ENCODE measurements at places on chromosomes 1 and 21.
A peak's percentile ranks its signal among the peaks of the same experiment; 100 is the strongest.

DNA sequence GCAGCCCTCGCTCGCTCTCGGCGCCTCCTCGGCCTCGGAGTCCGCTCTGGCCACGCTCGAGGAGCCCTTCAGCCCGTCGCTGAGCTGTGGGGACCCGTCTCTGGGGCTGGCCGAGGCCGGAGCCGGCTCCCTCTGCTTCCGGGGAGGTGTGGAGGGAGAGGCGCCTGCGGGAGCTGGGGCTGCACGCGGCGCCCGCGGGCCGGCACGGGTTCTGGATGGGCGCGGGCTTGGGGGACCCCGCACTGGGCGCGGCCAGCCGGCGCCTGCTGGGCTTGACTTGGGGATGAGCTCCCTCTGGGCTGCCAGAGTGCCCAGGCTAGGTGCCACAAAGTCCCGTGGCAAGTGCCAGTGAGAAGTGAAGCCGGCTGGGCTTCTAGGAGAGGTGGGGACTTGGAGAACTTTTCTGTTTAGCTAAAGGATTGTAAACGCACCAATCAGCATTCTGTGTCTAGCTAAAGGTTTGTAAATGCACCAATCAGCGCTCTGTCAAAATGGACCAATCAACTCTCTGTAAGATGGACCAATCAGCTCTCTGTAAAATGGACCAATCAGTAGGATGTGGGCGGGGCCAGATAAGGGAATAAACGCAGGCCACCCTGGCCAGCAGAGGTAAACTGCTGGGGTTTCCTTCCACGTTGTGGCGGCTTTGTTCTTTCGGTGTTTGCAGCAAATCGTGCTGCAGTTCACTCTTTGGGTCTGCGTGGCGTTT, 20.2 kb downstream of the EXOC8 start:
- H3K4me1 ChIP-seq: no peaks in the 10 kb centered on the region
- H3K4me3 ChIP-seq: no peak overlapping the region
- no peaks in the 10 kb centered on the region for H3K27me3 ChIP-seq
- H3K36me3 ChIP-seq: no peaks in the 10 kb centered on the region
- no peak overlapping the region for H3K27ac ChIP-seq

GRCh38 chr21:15653710-15654109, 76.1 kb upstream of the USP25 start:
- H3K27ac ChIP-seq: no peak overlapping the region
- H3K4me3 ChIP-seq: no peak overlapping the region
- no peak for DNase-seq
- no peaks in the 10 kb centered on the region for H3K36me3 ChIP-seq
- H3K4me1 ChIP-seq: no peaks in the 10 kb centered on the region
- no peaks in the 10 kb centered on the region for H3K27me3 ChIP-seq

GRCh38 chr1:30762152-30762929, 4.8 kb upstream of the LAPTM5 start:
- DNase-seq: no peak
- no peak overlapping the region for H3K4me3 ChIP-seq
- H3K27ac ChIP-seq: peak overlapping the region; percentile 98
- H3K4me1 ChIP-seq: peaks cover 71% of the 10 kb centered on the region
- H3K36me3 ChIP-seq: peaks cover 2% of the 10 kb centered on the region

GRCh38 chr1:183302452-183303322, 115.5 kb downstream of the NMNAT2 start:
- no peaks in the 10 kb centered on the region for H3K27me3 ChIP-seq
- H3K4me3 ChIP-seq: no peak overlapping the region
- H3K36me3 ChIP-seq: no peaks in the 10 kb centered on the region
- H3K4me1 ChIP-seq: no peaks in the 10 kb centered on the region
- H3K27ac ChIP-seq: no peak overlapping the region
- no peak for DNase-seq

GRCh38 chr1:192697771-192698170, 61.8 kb downstream of the RGS13 start:
- no peaks in the 10 kb centered on the region for H3K36me3 ChIP-seq
- DNase-seq: no peak
- no peaks in the 10 kb centered on the region for H3K4me1 ChIP-seq
- H3K27ac ChIP-seq: no peak overlapping the region

DNA sequence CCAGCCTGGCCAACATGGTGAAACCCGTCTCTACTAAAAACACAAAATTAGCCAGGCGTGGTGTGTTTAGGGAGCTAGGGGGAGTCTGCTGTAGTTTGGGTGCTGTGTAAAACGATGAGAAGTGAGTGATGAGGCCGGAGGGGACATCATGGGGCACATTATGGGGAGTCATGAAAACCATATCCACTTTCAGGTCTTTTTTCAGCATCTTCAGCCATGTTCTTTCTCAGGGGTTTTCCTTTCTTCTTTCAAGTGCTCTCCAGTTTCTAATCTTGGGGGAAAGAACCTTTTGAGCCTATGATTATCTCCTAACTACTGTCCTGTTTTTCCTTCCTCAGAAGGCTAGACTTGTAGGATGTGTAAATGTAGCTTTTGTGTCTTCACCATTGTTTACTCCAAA, 14.4 kb downstream of the KDM4A start:
- H3K27ac ChIP-seq: no peak overlapping the region
- peaks cover 97% of the 10 kb centered on the region for H3K36me3 ChIP-seq

DNA sequence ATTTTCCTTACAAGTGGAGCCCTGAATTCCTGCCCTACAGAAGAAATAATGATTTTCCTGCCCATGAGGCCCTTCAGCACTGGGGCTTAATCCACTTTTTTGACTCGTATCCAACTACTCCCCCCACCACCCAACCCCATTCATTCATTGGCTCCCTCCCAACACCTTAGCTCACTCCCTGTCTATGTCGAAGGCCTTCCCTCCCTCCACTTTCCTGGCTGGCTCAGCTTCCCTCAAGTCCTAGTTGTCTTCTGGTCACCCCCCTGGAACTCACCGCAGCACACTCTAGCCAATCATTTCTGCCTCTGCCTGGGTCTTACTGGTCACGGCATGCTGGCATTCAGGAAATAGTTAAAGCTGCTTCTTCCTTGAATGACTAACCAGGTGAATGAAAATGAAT, 118.9 kb downstream of the PGBD5 start:
- peaks cover 3% of the 10 kb centered on the region for H3K4me1 ChIP-seq
- no peaks in the 10 kb centered on the region for H3K36me3 ChIP-seq
- no peak for DNase-seq
- no peaks in the 10 kb centered on the region for H3K27me3 ChIP-seq
- H3K27ac ChIP-seq: no peak overlapping the region

- no peaks in the 10 kb centered on the region for H3K27me3 ChIP-seq
- no peak overlapping the region for H3K4me3 ChIP-seq
- no peak for DNase-seq
Measured at GRCh38 chr1:156357977-156358376, 11.0 kb upstream of the RHBG start.

DNA sequence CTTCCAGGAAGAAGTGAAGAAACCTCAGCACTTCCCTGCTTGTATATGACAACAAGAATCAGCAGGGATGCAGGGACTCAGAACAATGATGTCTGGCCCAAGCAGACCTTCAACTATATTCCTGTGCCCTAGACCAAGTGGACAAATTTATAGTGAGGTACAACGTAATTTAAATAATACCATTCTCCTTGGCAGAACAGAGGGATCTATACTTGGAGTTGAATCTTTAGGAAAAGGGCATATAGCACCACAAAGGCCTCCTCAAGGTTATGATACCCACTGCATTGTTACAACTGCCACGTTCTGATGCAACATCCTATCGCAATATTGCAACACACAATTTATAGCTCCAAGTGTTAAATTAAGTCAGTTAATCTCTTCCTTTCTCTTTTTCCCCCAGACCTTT, 29.1 kb upstream of the GFI1 start:
- no peak for DNase-seq
- no peaks in the 10 kb centered on the region for H3K4me1 ChIP-seq
- no peak overlapping the region for H3K4me3 ChIP-seq
- no peak overlapping the region for H3K27ac ChIP-seq
- no peaks in the 10 kb centered on the region for H3K27me3 ChIP-seq

DNA sequence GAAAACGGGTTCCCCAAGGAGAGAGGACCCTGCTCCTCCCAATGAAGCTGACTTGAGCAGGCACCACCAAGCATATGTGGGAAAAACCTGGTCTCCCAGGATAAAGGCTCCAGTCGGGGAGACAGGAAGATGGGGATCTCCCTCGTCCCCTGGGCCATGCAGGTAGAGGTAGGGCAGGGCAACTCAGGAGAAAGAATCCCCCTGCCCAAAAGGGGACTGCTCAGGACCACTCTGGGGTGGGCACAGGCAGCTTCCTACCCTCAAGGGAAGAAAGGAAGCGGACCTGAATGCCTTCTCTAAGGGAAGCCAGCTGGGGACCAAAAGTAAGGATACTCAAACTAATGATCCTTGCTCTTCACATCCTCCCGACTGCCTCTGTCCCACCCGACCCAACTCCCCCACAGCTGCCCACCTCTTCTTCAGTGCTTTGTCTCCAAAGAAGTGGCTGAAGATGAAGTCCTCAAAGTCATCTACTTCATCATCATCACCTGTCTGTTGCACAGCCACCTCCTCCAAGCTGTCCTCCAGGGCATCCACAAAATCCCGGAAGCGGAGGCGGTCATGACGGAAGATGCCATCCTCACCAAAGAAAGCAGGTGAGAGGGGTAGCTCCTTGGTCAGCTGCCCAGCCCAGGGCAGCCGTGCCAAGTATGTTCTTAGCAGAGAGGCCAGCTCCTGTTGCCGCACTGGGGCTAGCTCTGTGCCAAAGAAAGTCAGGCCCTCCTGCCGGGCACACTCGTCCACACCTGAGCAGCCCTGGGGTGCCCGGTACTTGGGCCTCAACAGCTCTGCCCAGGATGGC, 8.8 kb upstream of the PMVK start:
- peak overlapping the region; percentile 65 for H3K27ac ChIP-seq
- no peaks in the 10 kb centered on the region for H3K27me3 ChIP-seq
- H3K4me1 ChIP-seq: peaks cover 39% of the 10 kb centered on the region
- H3K36me3 ChIP-seq: peaks cover 52% of the 10 kb centered on the region

- no peak overlapping the region for H3K27ac ChIP-seq
- no peak for DNase-seq
- H3K4me3 ChIP-seq: no peak overlapping the region
- H3K4me1 ChIP-seq: no peaks in the 10 kb centered on the region
- H3K36me3 ChIP-seq: no peaks in the 10 kb centered on the region
Measured at GRCh38 chr1:210003501-210003900, 65.5 kb downstream of the SYT14 start.

DNA sequence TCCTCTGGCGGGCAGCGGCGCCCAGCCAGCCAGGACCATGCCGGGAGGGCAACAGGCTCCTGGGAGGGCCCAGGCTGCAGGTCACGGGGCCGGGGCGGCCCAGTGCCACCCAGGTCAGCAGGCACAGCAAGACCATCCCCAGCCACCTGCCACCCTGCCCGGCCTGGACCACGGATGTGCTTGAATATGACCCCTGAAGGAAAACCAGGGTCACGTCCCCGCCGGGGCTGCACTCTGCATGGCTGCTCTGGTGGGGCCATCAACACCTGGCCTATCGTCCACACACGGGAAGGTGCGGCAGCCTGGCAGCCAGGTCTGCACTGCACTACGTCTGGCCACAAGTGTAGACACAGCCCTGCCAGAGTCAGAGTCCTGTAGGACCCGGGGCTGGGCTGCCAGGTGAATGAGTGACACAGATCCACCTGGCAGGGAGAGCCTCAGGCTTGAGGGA, 6.9 kb downstream of the WNT9A start:
- no peak for DNase-seq
- H3K4me1 ChIP-seq: no peaks in the 10 kb centered on the region
- H3K27me3 ChIP-seq: no peaks in the 10 kb centered on the region
- H3K27ac ChIP-seq: no peak overlapping the region
- no peak overlapping the region for H3K4me3 ChIP-seq

- H3K4me3 ChIP-seq: peak within 1 kb of the TSS; percentile 79
- H3K4me1 ChIP-seq: peaks cover 22% of the 10 kb centered on the region
- peak within 1 kb of the TSS; percentile 86 for H3K27ac ChIP-seq
- no peaks in the 10 kb centered on the region for H3K36me3 ChIP-seq
Measured at GRCh38 chr1:117605774-117606648, at the start of gene TENT5C. TENT5C (plus strand) TSS chr1:117606048; CDS start chr1:117622869, 16,821 bp downstream.

DNA sequence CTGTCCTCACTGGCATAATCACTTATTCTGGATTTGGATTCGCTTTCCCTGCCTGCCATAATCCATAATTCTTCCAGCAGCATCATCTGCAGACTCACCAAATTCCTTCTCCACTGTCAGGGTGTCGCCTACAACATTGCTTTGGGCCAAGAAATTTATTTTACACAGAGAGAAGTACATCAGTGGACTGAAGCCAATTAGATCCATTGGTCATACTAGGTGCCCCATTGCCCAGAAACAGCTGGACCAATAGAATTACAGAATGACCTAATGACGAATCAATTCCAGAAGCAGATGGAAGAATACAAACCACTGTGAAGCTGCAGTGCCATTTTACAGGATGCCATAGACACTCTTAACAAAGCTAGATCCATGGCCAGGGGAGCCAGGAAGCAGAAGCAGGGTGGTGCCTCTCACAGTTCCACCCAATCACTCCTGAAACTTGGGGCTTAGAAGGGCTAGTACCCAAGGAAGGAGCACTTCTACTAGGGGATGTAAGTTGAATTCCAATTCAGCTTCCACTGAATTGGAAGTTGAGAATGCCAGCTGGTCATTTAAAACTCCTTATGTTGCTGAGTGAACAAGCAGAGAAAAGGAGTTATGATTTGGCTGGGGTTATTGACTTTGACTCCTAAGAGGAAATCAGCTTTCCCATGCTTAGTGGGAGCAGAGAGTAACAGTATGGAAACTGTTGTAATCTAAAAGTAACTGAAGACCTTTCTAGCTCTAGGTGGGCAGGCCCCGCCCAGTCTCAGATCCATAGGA, 44.0 kb downstream of the EDN2 start:
- no peaks in the 10 kb centered on the region for H3K36me3 ChIP-seq
- no peak overlapping the region for H3K27ac ChIP-seq
- H3K27me3 ChIP-seq: no peaks in the 10 kb centered on the region
- H3K4me3 ChIP-seq: no peak overlapping the region
- H3K4me1 ChIP-seq: no peaks in the 10 kb centered on the region

DNA sequence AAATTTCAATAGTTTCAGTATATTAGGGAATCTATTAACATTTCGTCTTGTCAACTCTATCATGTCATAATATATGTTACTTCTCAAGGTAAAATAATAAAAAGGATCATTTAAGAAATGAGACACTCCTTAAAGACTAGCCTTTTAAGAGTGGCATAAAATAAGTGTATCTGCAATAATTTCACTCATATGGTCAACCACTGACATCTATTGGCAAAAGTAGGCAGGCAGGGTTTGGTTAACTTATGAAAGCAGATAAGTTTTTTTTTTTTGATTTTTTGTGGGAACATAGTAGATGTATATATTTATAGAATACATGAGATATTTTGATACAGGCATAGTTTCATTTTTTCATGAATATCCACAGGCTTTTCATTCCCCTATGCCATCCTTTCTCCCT, 5.5 kb upstream of the RGS21 start:
- no peak overlapping the region for H3K4me3 ChIP-seq
- no peaks in the 10 kb centered on the region for H3K27me3 ChIP-seq
- H3K4me1 ChIP-seq: no peaks in the 10 kb centered on the region
- H3K27ac ChIP-seq: no peak overlapping the region
- DNase-seq: no peak
- no peaks in the 10 kb centered on the region for H3K36me3 ChIP-seq

GRCh38 chr1:57248830-57249229, 175.0 kb downstream of the DAB1 start:
- H3K36me3 ChIP-seq: no peaks in the 10 kb centered on the region
- no peaks in the 10 kb centered on the region for H3K27me3 ChIP-seq
- no peak overlapping the region for H3K4me3 ChIP-seq
- no peaks in the 10 kb centered on the region for H3K4me1 ChIP-seq
- no peak for DNase-seq

- no peaks in the 10 kb centered on the region for H3K36me3 ChIP-seq
- DNase-seq: no peak
- H3K4me1 ChIP-seq: peaks cover 12% of the 10 kb centered on the region
- H3K27me3 ChIP-seq: no peaks in the 10 kb centered on the region
Measured at GRCh38 chr21:15066123-15066575, 1.3 kb upstream of the NRIP1 start.
